ENCODE measurements at places on chromosomes 6 and 20.

- no peak for DNase-seq
Observed at GRCh38 chr20:15599961-15600360, 973.3 kb downstream of the KIF16B start.

DNA sequence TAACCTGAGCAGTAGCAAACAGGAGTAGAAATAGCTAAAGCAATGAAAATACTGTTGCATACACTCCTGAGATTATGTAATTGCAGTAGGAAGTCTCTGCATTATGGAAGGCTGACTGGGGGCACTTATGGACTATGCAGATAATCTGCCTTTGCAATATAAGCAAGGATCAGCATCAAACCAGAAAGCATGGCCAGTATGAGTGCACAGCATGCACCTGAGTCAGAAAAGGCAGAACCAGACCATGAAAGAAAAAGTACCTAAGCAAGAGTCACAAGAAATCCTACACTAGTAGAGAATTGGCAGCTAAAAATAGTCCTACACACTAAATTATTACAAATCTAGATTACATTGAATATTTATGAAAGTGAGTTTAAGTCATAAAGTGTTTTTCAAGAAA, 164.3 kb downstream of the KIF6 start:
- no peak for DNase-seq

GRCh38 chr6:72464246-72464645, 157.6 kb upstream of the KCNQ5 start:
- no peak for DNase-seq

- DNase-seq = no peak
Observed at GRCh38 chr6:87364602-87365252, 20.1 kb downstream of the C6orf163 start.

- DNase-seq = no peak
Observed at GRCh38 chr6:129731428-129731827, 21.5 kb upstream of the ARHGAP18 start.

GRCh38 chr6:20704325-20705025, 170.2 kb downstream of the CDKAL1 start:
- DNase-seq = no peak

- DNase-seq = no peak
Observed at GRCh38 chr6:314377-314776, 22.1 kb downstream of the DUSP22 start.

DNA sequence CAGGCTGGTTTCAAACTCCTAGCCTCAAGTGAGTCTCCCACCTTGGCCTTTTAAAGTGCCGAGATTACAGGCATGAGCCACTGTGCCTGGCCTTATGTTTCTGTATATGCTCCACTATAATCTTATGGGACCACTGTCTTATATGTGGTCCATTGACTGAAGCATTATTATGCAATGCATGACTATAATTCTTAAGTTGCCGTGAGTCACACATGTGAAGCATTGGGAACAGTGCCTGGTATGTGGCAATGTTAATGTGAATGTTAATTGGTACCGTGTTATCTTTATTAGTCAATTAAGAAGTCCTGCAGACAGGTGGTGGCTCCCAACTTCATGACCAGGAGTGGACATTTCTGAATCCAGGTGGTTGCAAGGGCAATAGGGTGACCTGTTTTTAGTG, 14.7 kb upstream of the ASXL1 start:
- no peak for DNase-seq

- no peak for DNase-seq
Observed at GRCh38 chr6:136535017-136535765, 15.0 kb downstream of the MAP7 start.

DNA sequence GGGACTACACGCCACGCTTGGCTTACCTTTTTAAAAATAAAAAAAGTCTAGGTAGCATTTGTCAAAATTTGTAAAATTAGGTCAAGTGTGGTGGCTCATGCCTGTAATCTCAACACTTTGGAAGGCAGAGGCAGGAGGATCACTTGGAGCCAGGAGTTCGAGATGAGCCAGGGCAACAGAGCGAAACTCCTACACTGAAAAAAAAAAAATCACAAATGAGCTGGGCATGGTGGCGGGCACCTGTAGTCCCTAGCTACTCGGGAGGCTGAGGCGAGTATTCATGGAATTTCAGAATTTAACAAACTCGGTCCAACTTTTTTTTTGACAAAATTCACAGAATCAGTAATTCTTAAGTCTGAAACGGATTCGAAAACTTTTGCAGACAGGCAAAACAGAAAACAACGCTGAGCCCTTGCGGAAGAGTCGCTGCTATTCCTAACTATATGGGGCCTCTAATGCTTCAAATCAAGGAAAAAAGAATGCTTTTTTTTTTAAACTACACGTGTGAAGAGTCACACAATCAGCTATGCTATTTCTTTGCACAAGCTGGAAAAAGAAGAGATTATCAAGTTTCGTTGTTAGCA, 62.9 kb downstream of the GTF2H5 start:
- no peak for DNase-seq

GRCh38 chr20:49446808-49447207, 35.7 kb downstream of the KCNB1 start:
- DNase-seq = peak; percentile 9

- DNase-seq = no peak
Observed at GRCh38 chr20:8777911-8778310, 291.0 kb upstream of the PLCB4 start.

- no peak for DNase-seq
Observed at GRCh38 chr6:137878486-137879285, 11.6 kb downstream of the TNFAIP3 start.

GRCh38 chr20:49935746-49936152, 448 bp upstream of the RNF114 start:
- no peak for DNase-seq

DNA sequence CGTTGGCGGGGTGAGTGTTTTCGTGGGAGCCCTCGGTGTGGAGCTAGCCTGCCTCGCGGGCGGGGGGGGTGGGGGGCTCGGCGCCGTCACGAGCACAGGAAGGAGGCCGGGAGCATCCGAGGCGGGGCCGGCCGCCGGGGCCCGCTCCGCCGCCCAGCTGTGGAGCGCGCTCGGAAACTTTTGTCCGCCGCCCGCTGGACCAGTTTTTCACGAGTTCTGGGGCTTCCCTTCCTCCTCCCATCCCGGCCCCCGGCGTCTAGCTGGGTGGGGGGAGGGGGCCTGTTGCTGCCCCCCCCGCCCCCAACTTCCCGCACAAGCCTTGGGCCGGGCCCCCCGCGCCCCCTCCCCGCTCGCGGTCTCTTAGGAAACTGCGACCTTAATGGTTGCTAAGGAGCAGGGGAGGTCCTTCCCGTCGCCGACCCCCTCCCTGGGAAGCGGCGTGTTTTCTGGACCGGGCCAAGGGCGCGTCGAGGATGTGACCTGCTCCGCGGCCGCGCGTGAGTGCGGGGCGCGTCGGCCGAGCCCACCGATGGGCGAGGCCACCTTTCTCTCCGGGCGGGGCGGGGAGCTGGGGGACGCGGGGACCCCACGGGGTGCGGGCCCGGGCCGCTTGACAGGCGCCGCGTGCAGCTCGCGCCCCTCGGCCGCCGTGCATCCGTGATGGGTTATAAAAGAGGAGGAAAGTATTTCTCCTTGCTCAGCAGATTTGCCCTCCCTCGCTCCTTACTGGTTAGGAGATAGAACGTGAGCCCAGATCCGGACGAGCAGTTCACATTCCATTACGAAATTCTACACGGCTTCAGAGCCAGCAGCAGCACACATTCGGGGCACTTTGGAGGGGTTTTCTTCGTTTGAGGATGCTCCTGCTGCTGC, 1.4 kb downstream of the RREB1 start:
- DNase-seq = peak; percentile 6

- DNase-seq = no peak
Observed at GRCh38 chr6:32960563-32960962, 7.7 kb upstream of the HLA-DMA start.

DNA sequence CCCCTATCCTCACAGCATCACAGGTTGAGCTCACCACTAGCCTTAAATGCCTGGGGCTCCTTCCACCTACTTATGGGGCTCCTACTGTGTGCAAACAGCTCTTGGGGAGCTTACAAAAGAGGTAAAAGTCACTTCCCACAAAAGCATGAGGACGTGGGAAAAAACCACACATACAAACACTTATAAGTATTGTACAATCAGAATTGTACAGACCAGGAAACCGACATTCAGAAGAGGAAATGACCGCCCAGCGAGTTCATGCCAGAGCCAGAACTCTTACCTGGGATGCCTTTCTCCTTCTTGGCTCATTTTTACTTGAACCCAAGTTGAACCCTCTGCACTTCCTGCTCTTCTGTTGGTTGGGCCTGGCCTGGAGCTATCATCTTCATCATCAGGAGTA, 6.3 kb upstream of the PPP1R16B start:
- DNase-seq = no peak

DNA sequence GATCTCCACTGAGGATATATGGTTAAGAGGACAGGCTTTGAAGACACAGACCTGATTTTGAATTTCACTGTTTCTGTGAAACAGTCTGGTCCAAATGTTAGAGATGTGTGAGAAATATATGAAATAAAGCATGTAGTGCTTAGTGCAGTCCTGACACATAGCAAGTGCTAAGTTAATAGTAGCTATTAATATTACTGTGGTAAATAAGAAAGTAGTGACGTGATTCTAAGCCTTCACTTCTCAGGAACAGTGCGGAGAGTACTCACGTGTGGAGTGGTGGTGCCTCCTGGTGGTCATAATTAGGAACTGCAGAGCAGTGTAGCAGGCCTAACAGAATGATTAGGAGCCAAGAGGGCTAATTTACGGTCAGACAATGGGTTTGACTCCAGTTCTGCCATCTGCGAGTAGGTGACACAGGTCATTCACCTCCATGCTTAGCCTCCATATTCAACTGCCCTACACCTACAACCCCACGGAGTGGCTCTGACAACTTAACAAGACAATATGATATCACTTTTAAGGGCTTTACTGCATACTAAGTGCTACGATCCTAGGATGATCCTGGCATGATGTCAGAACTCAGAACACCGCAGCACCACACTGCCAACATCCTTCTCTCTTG, 106.2 kb downstream of the JPH2 start:
- peak; percentile 56 for DNase-seq

GRCh38 chr20:8518878-8519277, 386.8 kb downstream of the PLCB1 start:
- no peak for DNase-seq

DNA sequence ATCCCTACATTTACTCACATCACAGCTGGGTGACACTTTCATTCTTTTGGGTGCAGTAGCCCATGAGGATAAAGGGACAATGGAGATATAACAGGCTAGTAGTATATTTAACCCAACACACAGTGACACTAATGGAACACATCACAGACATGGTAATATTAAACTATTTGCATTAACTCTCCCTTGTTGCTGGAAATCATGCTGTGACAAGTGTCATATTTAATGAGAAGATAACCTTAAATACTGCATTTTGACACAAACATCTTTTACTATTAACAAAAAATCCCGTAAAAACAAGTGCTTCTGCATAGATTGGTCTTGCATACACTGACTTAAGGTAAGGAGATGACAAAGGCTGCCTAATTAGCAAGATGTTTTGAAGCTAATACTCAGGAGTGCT, 45.5 kb downstream of the CNR1 start:
- DNase-seq = no peak

GRCh38 chr6:36833182-36833789, 6.0 kb downstream of the CPNE5 start:
- DNase-seq = no peak

DNA sequence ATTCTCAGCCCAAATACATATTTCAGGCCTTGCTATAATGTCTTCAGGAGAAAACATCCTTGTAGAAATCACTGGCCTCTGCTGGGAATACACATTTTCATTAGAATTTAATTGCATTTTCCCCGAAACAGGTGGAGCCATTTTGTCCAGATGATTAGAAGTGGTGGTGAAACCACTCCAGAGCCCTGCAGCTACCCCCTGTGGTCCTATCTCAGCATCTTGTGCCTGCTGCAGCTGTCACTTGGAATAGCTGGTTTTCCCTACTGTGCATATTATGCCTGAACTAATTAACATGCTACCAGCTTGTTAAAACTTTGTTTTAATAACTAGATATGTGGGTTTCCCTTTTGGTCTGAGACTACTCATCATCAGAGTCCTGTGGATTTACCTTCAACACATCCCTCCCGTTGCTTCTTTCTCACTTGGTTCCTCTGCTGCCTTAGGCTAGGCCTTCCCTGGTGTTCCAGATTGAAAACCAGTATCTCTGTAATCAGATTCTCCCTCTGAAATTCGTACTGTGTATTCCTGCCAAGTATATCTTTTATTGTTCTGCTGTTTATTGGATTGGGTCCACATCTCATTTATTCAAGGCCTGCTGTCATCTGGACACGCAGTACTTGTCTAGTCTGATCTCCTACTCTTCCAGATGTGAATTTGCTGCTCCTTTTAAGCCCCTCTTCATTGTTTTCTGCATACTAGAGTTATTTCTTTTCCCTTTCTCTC, 15.2 kb downstream of the DNAH8 start:
- no peak for DNase-seq

GRCh38 chr20:34180460-34181120, 60.6 kb upstream of the ASIP start:
- DNase-seq = no peak

DNA sequence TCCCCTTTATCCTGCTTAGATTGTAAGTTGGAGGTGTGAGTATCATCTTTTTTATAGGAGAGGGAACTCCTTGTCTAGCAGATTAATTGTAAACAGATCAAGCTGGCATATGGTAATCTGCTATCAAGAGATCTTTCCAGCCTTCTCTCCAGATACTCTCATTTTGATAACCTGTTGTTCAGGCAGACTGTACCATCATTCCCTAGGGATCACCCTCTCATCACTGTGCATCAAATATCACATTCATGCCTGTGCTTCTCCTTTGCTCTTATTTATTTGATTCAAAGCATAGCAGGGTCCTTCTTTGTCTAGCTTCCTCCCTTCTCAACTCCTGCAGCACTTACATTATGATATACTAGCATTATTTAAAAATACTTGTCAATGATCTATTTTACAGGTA, 73.8 kb downstream of the LRRC1 start:
- no peak for DNase-seq

Data from T-helper 2 cell (primary cell).